MCF 10A (cell line): ENCODE measurements at places on chromosomes 2 and 18.
A peak's percentile ranks its signal among the peaks of the same experiment; 100 is the strongest.

- no peak for DNase-seq
These were observed 8.1 kb downstream of the STK17B start for GRCh38 chr2:196163285-196163684.

GRCh38 chr2:100756704-100757103 is 63.2 kb upstream of the NPAS2 start:
- peak; percentile 4 for DNase-seq

GRCh38 chr2:150873396-150873772 is 385.9 kb upstream of the RND3 start:
- DNase-seq: no peak

- DNase-seq: no peak
These were observed 14.4 kb upstream of the SP140L start for GRCh38 chr2:230312638-230313037.

DNA sequence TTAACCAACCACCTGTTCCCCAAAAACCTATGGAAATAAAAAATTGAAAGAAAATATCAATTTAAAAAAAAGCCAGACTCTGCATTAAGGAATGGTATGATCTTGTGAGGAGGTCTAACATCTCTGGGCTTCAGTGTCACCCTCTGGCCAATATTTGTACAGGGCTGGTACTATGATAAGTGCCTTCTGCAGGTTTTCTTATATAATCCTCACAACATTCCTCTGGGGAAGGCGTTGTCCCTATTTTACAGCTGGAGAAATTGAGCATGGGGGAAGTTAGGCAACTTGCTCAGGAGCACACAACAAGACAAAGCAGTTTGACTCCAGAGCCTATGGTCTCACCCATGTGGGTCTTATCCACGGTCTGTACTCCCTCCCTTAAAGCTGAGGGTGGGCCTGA is 86.0 kb downstream of the ZBTB7C start:
- DNase-seq: no peak

- peak; percentile 73 for DNase-seq
These were observed 91.0 kb downstream of the ICA1L start for GRCh38 chr2:202780514-202781021.

GRCh38 chr2:3387011-3387410 is 7.5 kb downstream of the TRAPPC12 start:
- no peak for DNase-seq
